ENCODE measurements at places on chromosomes 4 and X.

DNA sequence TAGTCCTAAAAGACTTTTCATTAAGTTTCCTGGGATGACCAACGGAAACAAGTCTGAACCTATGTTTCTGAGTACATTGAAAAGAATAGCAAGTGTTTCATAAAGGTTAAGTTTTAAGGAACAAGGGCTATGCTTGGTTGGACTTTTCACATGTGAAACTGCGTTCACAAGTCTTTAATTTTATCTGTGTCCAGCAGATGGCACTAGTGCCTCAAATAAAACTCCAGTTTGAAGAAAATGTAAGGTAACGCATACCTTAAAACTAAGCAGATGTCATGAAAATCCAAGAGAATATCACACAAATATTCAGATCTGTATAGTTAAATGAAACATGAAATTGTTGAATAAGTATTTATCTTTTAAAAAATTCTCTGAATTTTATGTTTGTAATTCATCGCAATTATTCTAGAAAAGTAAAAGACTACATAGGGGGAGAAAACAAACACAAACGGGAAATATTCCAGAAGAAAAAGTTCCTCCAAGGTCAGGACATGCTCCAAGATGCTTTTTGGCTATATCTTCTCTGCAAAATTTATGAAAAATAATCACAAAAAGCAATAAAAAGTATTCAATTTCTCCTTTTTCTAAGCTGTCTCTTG lies 89.6 kb upstream of the MAD2L1 start:
- no peak overlapping the region for H3K4me3 ChIP-seq
- H3K4me1 ChIP-seq, result no peaks in the 10 kb centered on the region
- no peak overlapping the region for H3K27ac ChIP-seq

- no peak overlapping the region for H3K27ac ChIP-seq
- no peak for DNase-seq
- no peaks in the 10 kb centered on the region for H3K36me3 ChIP-seq
- H3K4me1 ChIP-seq, result no peaks in the 10 kb centered on the region
Observed at GRCh38 chr4:80529026-80529425, 193.5 kb downstream of the CFAP299 start.

DNA sequence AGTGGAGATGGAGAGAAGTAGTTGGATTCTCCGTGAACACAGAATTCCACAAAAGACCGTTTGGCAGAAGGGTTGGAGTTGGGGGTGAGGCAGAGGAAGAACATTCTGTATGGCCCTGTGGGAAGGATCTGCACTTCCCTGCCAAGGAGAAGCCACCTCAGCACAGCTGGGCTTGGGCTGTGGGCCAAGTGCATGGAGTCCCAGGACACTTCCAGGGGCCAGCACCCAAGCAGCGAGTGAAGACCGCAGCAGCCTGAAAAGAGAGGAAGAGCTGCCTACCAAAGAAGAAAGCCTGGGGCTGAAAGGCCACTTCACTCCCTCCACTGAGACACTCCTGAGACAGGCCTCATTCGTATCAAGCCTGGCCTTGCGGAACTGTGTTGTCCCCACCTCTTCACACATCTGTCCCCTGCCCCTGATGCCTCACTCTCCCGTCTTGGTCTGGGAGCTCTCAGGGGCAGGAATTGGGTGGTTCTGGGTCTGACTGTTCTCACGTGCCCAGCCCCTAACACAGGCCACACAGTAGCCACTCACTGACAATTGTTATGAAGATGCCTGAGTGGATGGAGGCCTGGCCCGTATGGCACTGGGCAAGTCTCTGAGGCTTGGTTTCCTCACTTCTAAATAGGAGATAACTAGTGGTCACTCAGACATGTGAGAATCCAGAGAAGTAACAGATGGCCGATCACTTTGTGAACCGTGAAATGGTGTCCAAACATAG lies 3.3 kb upstream of the AWAT2 start:
- no peak overlapping the region for H3K4me3 ChIP-seq
- H3K27ac ChIP-seq, result no peak overlapping the region
- DNase-seq, result no peak

DNA sequence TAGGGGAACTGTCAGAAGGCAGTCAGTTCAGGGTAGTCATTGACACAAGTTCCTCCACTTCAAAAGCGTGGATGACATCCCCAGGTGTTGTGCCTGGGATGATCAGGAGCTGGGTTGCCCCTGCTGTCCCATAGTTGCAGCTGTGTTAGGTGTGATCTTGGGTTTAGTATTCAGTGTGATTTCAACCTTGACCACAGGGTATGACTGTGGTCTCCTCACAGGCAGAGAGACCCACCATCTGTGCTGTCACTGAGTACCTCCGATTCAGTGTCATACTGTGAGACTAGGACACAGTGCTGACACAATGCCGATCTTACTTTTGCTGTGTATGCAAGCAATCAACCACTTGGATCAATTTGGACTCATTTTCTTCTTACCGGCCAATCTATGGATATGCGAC lies 25.2 kb downstream of the FOXR2 start:
- no peaks in the 10 kb centered on the region for H3K27me3 ChIP-seq
- H3K36me3 ChIP-seq, result no peaks in the 10 kb centered on the region
- H3K4me3 ChIP-seq, result no peak overlapping the region
- no peak overlapping the region for H3K27ac ChIP-seq
